ENCODE measurements at places on chromosomes 2 and 18.

- DNase-seq, result no peak
Measured at GRCh38 chr2:14350856-14351255, 281.7 kb upstream of the LRATD1 start.

DNA sequence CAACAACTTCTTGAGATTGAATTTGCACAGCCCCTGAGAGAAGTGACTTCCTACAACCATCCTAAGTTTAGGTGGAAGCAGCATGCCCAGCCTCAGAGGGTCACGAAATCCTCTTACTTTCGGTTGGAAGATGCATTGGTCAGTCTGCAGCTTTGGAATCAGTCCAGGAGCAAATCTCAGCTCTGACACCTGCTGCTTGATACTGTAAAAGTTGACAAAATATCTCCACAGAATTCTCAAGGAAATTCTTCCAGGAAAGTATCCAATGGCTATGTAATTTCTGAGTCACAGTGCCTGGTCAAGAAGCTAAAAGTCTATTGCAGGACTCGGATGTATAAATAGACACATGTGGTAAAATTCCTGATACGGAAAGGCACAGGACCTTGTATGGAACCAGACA, 414.5 kb upstream of the GYPC start:
- no peak for DNase-seq

- no peak for DNase-seq
Measured at GRCh38 chr2:231132129-231132528, 7.3 kb upstream of the HTR2B start.

- DNase-seq, result no peak
Measured at GRCh38 chr18:24721388-24721787, 261.0 kb downstream of the HRH4 start.

GRCh38 chr2:10514273-10514672, 66.1 kb upstream of the ODC1 start:
- DNase-seq, result no peak

GRCh38 chr2:149507974-149508373, 79.6 kb downstream of the MMADHC start:
- no peak for DNase-seq

DNA sequence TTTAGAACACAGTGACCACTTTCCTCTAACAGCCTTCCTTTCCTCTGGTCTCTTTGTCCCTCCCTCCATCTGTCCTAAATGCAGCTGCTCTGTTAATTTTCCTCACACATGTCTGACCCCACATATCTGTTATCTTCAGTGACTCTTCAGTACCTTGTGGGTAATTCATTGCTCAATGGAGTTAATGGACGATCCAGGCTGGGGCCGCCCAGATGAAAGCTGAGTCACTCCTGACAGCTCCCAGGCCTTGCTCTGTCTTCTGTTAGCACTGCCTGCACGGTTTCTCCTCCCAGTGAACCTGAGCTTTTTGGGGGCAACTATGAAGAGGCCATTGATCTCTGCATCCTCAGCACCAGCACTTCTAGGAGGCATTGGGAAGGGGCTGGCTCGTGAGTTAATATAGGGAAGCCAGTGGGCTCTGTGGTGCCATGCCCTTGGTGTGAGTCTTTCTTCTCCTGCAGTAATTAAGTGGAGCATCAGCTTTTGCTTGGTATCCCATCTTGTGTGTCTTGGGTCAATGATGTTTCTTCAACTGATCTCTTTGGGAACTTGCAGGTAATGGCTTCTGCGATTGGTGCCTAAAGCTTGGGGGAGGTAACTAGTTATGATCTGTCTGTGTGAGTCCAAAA, 67.3 kb downstream of the SNORC start:
- no peak for DNase-seq

GRCh38 chr2:429142-429541, 141.3 kb upstream of the ALKAL2 start:
- DNase-seq, result no peak

DNA sequence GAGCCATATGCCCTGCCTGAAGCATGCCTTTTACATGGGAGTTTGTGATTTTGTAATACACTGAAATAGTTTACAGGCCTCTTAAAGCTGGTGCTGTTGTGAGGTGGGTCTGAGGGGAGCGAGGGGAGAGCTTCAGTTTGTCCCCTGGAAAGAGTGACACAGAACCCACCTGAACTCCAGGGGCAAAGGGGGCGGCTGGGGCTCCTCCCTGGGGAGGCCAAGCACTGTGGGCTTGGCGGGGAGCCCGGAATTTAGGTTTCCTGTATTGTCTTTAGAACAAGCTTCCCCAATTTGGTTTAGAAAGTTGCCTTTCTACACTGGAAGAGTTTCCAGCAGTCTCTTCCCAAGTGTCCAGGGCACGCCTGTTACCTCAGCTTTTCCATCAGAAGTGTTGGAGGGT, 75.7 kb downstream of the VAPA start:
- DNase-seq, result no peak

GRCh38 chr2:104923665-104924064, 69.8 kb downstream of the POU3F3 start:
- DNase-seq, result no peak

- no peak for DNase-seq
Measured at GRCh38 chr18:74791501-74792194, 194.0 kb downstream of the ZNF407 start.

GRCh38 chr2:68418855-68419254, 48.2 kb downstream of the FBXO48 start:
- no peak for DNase-seq

DNA sequence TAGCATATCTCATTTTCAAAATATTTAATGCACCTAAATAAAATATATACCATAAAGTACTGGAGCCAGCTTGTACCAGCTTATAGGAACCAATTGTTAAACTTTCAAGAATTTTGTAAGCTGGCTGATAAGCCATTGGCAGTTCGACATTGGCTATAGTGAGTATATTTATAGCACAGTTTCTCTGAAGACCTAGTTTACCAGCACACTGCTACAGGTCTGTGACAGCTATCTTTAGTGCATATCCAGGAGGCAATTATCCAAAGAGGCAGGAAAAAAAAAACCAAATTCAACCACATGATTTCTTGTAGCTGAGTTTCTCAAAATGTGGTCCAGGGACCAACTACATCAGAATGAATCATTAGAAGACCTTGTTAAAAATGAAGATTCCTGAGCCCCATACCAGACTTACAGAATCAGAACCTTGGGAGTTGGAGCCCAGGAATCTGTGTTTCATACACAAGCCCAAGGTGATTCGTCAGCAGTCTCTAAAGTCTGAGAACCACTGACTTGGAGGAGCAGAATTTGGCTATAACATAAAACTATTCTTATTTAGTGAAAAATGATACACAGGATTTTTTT, 279.0 kb upstream of the NRP2 start:
- no peak for DNase-seq

DNA sequence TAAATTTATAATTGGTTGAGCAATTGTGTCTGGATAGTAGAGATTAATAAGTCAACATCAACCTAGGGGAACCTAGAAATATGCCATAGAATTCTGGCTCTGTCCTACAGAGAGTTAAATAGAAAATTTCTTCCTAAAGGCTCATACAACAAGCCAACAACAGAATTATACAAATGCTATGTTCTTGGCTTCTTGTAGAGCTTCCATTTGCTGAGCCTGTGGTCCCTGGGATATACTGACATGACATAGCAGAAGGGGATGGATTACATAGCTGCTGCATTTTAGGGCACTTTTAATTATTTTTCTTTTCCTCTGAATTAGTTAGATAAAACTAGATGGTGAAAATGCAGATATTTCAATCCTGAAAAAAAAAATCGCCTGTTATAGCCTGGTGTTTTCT, 95.5 kb upstream of the ST6GAL2 start:
- no peak for DNase-seq

DNA sequence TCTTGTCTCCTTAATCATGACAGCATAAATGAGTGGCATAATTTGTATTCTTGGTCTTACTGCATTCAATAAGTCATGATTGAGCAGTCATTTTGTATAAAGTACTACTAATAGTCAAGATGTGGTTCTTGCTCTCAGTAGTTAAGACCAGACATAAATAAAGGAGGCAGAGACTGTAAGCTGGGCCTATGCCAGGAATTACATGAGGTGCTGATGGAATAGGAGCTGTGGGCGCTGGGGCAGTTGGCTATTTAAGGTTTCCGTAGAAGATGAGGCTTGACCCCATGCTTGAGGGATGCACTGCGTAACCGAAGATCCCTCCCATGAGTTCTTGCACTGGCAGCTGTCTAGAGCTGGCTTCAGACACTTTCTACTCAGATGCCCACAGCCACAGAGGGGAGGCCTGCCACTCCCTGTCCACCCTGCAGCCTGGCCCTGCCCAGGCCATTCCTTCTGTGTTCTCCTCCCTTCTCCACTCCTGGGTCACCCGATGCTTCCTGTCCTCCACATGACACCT, 150.9 kb upstream of the REV1 start:
- DNase-seq, result no peak

DNA sequence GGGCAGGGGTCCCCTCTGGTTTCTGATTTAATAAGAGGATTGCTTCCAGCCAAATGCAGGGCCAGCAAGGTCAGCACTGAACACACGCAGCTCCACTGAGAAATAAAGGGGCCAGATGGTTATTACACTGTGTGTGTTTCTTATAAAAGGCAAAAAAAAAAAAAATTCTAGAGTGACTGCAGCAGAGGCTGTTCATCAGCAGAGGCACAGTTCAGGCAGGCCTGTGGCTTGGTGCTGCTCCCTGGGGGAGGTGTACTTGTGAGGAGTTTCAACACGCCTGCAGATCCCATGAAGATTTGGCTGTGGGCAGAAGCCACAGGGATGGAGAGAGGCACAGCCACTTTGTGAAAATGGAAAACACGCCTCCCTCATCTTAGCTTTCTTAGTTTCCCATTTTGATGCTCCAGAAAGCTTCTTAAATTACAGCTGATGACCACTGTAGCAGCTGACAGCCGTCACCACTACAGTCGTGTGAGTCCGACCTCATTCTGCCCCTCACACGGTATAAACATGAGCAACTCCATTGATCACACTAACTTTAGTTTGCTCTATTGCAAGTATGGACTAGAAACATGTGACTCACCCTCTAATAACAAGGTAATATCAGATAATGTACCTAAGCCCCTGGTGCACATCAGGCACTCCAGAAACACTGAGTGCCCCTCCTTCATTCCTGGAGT, 726.5 kb upstream of the RAB6C start:
- DNase-seq, result no peak

DNA sequence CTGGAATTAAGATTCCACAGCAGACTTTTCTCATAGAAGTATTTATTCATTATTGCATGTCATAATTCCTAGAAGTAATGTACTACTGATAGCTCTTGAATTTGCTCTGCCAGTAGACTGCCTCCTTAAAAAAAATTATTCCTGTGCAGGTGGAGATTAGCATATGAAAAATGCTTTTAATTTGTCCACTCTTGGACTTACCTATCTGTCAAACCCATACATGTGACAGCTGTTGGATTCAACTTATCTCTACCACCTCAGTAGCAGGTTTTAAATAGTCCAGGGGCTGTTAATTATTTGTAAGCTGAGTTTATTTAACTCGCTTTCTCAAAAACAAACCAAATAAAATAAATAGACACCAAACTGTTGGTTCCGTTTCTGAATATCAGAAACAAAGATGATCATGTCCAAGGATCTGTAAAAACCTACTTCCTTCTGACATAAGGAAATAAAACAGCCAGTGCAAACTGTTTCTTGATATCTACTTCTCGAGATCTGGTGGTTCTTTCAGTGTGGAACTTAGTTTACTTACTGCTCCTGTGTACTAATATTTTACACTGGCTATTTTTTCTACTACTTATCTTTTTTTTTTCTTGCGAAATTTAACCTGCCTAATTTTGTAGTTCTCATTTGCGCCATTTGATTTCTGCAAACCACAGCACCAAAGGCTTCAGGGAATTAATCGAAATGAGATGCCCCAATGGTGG, 44.2 kb downstream of the ZEB2 start:
- no peak for DNase-seq

DNA sequence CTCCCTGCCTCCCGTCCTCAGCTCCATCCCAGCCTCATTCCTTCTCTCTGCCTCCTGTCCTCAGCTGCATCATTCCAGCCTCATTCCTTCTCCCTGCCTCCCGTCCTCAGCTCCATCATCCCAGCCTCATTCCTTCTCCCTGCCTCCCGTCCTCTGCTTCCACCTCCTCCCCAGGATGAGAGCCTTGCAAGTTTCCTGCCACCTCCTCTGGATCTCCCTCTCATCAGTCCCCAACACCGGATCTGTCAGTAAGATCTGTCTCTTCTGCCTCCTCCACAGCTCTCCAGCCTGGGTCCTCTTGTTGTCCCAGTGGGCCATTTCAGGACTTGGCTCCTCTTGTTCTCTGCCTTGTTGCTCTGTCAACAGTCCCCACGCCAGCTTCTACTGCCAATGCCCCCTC, 130.9 kb downstream of the NDUFA10 start:
- no peak for DNase-seq

DNA sequence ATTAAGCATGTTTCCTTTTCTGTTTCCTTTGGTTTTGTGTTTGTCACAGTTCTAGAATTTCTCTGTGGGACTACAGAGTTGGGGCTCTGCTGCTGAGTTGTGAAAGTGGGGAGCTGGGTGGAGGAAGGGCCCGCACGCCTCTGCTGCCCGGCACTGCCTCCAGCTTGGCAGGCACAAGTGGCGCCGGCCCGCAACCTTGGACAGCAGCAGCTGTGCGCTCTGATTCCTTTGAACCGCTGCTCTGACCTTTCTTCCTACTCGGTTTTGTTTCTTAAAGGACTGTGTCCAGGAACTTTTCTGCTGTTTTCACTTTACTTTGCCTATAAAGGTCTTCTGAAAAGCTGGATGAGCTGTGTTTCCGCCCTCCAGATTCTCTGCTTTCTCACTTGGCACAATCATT, 137.6 kb upstream of the ALPP start:
- DNase-seq, result no peak

DNA sequence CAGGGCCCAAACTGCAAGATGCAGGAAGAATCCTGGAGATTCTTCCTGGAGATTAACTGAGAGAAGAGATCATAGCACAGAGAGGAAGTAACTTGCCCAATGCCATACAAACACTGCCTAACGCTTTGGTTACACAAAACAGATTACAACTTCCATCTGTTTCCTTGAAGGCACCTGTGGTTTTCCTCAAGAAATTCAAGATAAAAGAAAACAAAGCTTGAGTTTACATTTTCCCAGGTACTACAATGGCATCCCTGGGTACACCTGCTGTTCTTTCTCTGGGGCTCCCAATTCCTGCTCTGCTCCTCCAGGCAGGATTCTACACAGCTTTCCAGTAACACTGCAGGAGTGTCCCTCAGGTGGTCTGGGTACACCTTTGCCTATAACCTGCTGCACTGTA, 781.9 kb upstream of the ID2 start:
- no peak for DNase-seq

Data from SIG-M5 (cell line).